ENCODE measurements at places on chromosomes 4 and X. TPM values are rescaled to one million over a fixed set of nuclear protein-coding genes. Genes with fewer than 3 reads are reported as not detected.

The CLDN22 gene
- total RNA-seq = not detected

The GPR173 gene
- 2.3 TPM for total RNA-seq

The RASL11B gene
- total RNA-seq = 1.3 TPM

The FAM149A gene
- 3.9 TPM for total RNA-seq

The FHDC1 gene
- 21.9 TPM for total RNA-seq

DNA sequence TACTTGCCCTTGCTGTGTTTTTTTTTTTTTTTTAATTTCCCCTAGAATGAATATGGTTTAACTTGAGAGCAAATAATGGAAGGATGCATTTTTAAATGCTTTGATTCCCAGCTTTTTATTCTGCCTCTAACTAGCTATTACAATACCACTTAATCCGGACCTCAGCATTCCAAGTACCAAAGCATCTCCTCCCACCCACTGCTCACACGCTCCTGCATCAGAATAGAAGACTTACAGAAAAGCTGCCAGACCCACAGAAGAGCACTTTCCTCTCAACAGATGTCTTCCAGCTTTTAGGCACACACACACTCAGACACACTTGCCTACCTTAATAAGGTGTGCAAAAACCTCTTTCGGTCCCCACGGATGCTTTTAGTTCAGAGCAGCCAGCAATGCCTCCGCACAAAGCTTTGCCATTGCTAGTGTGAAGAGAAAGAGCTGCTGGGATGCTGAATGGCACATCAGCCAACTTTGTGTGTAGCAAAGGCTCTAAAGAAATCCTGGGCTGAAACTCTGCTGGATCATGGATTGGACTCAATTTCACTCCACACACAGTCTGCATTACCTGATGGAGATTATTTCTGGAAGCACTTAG lies 1056.2 kb downstream of the DMD start:
- no peak for DNase-seq

GRCh38 chr4:81631958-81632441 lies 160.3 kb upstream of the RASGEF1B start:
- no peak for DNase-seq

GRCh38 chrX:41087201-41087600 lies 2.0 kb downstream of the USP9X start:
- no peak for DNase-seq

DNA sequence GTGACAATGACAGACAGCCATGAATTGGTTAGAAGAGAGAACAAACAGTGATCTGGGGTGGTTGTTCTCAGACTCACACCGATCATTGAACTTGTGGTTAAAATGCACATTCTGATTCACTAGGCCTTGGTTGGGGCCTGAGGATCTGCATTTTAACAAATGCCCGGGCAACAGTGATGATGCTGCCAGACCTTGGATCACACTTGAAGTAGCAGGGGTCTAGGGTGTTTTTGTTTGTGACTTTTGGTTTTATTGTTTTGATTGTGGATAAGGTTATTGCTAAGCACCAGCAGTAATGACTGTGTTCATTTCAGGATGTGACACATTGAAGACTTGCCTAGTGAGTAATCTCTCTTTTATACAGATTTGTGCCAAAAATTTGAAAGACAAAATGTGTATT lies 36.5 kb downstream of the TXLNG start:
- DNase-seq = no peak

- DNase-seq = no peak
These were observed 529 bp upstream of the CITED1 start for GRCh38 chrX:72306085-72306801.

DNA sequence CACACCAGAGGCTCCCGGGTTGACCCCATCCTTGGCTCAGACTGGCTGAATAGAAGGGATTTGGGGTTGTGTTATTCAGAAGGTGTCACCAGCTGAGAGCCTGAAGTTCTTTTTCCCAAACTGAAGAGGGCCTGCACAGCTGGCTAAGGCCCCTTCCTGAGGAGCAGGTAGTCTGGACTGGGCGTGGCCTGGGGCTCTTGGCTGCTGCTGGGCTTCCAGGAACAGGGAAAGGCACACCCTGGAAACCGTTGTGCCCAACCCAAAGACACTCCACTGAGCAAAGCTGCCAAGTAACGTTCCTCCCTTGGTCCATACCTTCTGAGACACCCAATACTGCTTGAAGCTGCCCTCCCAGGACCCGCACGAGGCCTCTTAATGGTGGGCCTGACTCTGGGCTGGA lies 8.3 kb upstream of the CXCR3 start:
- no peak for DNase-seq

DNA sequence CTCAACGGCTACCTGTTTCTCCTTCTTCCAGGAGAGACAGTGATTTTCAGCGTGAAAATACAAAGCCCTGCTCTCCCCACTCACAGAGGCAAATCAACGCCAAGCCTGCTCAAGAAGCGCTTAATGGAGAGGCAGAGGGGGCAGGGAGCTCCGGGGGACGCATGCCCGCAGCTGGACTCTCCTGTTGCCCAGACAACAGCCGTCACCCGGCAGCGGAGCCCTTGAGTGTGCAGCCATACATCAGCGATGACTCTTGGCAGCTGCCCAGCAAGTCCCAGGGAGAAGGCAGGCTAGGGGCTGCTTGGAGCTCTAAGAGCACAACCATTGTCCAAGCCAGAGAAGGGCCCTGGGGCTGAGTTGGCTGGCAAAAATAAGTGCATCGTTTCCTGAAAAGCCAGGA lies 71.0 kb upstream of the AFAP1 start:
- no peak for DNase-seq

DNA sequence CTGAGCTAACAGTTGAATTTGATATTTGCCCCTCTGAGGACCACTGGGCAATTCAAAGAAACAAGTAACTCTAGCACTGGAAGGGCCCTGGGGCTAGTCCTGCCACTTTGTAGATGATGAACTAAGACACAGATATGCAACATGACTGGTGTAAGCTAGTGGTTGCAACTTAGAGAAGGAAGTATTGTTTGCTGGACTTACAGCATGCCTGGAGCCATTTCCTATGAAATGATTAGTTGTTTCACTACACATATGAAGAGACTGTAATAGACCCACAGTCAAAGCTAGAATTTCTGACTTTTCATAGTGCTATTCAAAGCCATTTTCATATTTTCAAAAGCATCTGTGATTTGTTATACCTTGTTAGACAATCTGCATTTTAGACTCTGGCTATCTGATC lies 96.2 kb downstream of the TSPAN7 start:
- no peak for DNase-seq

DNA sequence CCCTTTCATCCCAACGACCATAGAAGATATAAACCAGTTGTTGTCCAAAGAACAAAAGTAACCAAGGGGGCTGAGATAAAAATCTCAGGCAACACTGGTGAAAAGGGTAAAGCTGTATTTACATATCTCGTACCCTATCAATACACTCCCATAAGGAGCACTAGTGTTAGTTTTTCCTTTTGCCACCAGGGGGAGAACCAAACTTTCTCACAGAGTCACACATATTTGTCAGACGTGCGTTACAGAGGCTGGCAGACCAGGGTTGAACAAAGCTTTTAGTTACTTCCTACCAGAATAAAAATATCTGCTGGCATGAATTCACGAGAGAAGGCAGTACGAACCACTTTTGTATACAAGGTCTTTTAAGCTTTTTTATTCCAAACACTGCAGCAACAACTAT lies 88.3 kb downstream of the AMELX start:
- DNase-seq = no peak

Measured in suprapubic skin (tissue), 4 donors.